ENCODE measurements at places on chromosomes 2 and 18. TPM values are rescaled to one million over a fixed set of nuclear protein-coding genes. Genes with fewer than 3 reads are reported as not detected.
A peak's percentile ranks its signal among the peaks of the same experiment; 100 is the strongest.

Gene HOXD3
- total RNA-seq, result 1.6 TPM

- DNase-seq, result peak; percentile 96
Measured at GRCh38 chr2:223563462-223563861, 38.7 kb downstream of the SCG2 start.

DNA sequence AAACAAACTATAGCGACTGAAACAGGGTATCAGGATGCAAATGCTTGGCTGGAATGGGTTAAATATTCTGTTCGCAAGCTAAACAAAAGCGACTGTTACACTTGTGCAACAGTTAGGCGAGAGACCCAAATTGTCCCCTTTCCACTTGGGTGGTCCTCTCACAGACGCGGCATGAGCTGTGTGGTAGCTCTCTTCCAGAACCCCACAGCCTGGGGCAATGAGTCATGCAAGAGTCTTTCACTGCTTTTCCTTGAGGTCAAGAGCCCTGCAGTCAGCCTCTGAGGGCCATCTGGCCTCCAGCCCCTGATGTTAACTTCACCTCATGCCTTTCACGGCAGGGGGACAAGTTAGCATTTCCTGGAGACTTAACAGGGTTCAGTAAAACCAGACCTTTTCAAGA is 25.7 kb downstream of the SULT1C4 start:
- DNase-seq, result peak; percentile 98

Gene MAP3K2
- total RNA-seq, result 27.0 TPM

DNA sequence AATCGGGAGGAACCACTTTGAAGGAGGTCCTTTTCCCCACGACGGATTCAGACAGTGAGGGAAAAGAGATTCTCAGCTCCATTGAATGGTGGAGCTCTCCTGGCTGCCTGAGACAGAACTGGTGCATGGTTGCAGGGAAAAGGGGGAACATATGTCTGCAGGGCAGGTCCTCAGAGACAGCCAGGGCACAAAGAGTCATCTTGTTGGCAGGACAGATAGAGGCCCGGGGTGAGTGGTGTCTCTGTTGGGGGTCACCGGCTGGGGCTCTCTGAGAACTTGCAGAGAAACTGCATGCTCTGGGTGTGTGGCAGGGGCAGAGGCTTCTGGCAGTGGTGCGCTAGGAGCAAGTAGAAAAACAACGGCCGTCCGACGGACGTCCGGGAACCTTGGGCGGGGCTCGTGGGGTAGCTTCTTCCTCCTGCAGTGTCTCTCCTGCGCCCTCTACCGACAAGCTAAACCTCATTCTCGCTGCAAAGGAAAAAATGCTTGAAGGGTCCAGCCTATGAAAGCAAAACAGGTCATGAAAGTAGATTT is 94.3 kb downstream of the CDCA7 start:
- peak; percentile 87 for DNase-seq

DNA sequence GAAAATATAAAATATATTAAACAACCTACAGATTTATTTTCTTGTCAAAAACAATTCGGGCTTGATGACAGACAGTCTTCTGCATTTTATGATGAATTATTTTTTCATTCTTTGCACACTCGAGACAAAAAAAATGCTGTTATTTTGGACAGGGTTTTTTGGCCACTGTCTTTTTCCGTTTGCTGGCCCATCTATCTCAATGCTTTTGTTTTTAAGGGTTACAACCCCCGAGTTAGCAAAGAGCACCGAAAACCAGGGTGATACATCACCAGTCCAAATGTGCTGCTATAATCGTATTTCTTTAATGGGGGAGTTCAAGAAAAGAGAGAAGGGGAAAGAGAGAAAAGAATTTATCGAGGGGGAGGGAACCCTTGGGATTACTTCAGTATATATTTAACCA is 7.7 kb downstream of the EVX2 start:
- DNase-seq, result no peak

Gene IL37
- 0.36 TPM for total RNA-seq

Gene TNFAIP6
- 7.3 TPM for total RNA-seq

Gene MERTK
- 0.10 TPM for total RNA-seq

- DNase-seq, result no peak
Measured at GRCh38 chr18:43267818-43268217, 9.5 kb downstream of the SYT4 start.

GRCh38 chr2:116975608-116976007 is 838.9 kb upstream of the DDX18 start:
- DNase-seq, result no peak

- DNase-seq, result peak; percentile 70
Measured at GRCh38 chr2:132978840-132979239, 308.8 kb upstream of the LYPD1 start.

Gene PPP4R3B
- 53.2 TPM for total RNA-seq

DNA sequence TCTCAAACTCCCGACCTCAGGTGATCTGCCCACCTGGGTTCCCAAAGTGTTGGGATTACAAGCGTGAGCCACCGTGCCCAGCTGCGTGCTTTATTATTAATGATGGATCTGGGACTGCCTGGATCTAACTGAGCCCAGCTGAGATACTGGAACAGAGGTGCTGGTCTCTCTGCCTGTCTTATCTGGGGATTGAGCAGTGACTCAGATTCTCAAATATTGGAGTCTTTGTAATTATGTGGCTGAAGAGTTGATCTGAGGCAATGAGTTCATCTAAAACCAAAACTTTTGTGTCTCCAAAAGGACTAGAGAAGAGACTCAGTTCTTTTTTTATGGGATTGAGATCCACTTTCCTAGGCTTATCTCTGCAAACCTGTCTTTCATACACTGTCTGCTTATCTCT is 16.3 kb downstream of the PLEKHB2 start:
- no peak for DNase-seq

- no peak for DNase-seq
Measured at GRCh38 chr2:233464531-233465240, 101.9 kb downstream of the USP40 start.

- no peak for DNase-seq
Measured at GRCh38 chr2:111032721-111033429, 87.8 kb upstream of the BCL2L11 start.

DNA sequence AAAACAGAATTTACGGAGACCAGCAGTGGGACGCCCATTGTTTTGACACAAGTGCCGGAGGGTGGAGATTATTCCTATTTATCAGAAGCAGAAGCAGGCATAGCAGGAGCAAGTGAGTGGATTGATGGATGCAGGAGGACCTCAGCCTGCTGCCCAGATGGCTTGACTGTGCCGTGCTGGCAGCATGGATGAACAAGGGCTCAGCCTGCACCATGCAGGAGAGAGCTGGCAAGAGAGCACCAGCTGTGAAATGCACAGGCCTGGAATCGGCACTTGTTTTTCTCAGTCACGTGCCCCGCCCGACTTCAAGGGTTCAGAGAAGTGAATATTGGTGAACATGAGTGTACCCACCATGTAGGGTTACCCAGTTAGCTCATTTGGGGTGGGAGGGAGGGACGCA is 4.0 kb downstream of the IL1R2 start:
- no peak for DNase-seq

- no peak for DNase-seq
Measured at GRCh38 chr2:191831410-191831994, 15.4 kb downstream of the CAVIN2 start.

GRCh38 chr2:172273910-172274571 is 153.3 kb upstream of the ITGA6 start:
- DNase-seq, result no peak

GRCh38 chr2:6945087-6945813 is 28.0 kb downstream of the RNF144A start:
- no peak for DNase-seq

GRCh38 chr18:27964811-27965210 is 212.1 kb downstream of the CDH2 start:
- DNase-seq, result peak; percentile 15

Gene CPLX4
- not detected for total RNA-seq

GRCh38 chr18:80193701-80194100 is 53.6 kb downstream of the PARD6G start:
- no peak for DNase-seq

DNA sequence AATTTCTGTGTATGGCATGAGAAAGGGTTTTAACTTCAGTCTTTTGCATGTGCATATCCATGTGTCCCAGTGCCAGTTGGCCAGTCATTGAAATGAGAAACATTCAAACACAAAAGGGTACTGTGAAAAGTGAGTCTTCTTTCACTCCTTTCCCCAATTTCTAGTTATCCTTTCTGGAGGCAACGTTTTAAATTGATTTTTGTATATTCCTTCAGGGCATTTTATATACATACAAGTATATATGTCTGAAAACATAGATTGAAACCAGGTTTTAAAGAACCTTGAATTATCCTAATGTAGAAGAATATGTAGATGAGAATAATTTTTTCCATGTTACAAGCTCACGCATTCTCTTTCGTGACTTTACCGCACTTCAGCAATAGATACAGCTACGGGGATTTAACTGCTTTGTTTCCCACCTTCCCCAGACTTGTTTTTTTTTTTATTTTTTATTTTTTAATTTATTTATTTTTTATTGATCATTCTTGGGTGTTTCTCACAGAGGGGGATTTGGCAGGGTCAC is 18.8 kb downstream of the DDX1 start:
- DNase-seq, result no peak

Gene ANKRD29
- total RNA-seq, result 1.8 TPM

Gene GDF7
- not detected for total RNA-seq

Gene ERBB4
- total RNA-seq, result not detected

Gene DOCK10
- 45.6 TPM for total RNA-seq

- no peak for DNase-seq
Measured at GRCh38 chr2:15665067-15665942, 73.6 kb downstream of the DDX1 start.

- no peak for DNase-seq
Measured at GRCh38 chr2:145654156-145654555, 1134.2 kb upstream of the ZEB2 start.

DNA sequence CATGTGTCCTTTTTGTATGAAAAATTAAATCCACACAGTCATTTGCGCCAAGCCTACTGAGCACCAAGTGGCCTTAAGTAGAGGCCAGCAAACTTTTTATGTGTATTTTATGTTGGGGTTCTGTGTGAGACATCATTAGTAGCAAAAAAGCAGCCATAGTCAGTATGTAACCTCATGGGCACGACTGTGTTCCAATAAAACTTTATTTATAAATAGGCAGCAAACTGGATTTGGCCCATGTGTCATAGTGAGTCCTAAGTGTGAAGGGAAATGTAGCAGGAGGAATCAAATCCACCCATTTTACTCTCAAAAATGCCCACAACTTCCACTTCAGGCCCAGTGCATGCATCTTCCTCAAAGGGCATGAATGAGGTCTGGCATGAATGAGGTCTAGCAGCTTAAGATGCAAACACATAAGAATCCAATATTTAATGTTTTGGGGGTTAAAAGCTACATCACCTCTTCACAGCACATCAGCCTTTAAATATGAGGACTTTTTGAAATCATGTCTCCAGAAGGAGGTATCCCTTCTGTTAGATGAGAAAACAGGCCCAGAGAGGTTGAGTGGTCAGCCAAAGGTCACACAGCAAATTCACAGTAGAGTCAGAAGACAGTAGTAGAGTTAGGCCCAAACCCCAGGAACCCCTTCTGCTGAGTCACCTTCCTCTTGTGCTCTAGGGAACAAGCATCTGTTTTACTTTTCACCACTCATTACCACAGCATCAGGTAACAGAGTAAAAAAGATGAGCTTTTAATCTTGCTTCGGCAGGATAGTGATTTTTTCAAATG is 45.6 kb downstream of the MREG start:
- peak; percentile 21 for DNase-seq

Gene DARS1
- total RNA-seq, result 201 TPM

Gene MAL
- total RNA-seq, result not detected

Gene SLC40A1
- under 0.01 TPM for total RNA-seq

- peak; percentile 85 for DNase-seq
Measured at GRCh38 chr18:48563027-48563426, 24.2 kb downstream of the CTIF start.

DNA sequence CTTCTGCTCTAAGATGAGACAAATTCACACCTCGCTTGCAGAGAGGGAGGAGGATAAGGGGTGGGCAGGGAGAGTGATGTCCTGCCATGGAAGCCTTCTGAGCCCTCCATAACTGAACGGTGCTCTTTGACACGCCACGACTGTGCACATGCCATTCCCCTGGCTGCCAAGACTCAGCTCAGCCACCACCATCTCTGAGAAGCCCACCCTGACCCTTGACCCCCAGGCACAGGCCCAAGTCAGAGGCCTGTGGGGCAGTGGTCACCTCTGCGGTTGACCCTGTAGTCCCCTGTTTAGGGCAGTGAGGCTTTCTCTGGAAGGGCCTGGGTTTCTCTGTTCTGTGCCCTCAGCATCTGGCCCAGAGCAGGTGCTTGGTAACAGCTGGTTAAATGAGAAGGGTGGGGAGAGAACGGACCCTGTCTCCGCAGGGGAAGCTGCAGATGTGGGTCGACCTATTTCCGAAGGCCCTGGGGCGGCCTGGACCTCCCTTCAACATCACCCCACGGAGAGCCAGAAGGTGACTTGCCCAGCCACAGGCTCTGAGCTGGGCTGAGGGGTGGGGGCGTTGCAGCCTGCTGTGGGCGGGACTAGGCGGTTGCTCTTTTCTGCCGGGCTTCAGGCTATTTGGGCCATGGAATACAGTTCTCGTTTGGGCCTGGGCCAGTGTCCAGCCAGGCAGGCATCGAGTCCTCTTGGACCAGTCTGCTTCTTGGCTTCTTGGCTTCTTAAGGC is 215.1 kb downstream of the DYSF start:
- no peak for DNase-seq

GRCh38 chr2:240629968-240630770 is 4.9 kb downstream of the GPR35 start:
- no peak for DNase-seq

DNA sequence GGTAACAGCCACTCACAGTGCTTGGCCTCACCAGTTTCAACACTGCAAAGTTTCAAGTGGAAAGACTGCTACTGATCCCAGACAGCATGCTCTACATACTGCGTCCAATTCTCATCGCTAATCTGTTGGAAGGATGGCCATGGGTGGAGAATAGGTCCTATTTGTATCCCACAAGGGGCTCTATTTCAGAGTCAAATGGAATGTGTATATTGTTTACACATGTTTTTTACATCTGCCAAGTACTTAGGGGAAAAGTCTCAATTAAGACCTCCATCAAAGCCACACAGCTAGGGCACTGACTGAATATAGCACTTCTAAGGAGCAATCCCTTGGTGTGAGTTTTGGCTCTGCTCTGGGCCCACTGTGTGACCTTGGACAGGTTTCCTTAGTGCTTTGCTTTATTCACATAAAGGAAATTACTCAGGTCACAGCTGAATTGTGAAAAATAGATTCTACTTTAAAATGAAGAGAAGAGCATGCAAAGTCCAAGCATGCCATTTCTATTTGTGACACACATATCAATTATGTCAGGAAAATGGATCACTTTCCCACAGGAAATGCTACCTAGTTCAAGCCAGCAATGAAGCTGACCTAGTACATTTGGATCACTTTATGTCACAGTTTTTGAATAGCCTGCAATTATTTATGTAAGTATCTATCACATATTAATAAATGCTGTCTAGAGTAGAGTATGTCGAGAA is 112.9 kb upstream of the STK17B start:
- DNase-seq, result no peak
